Stimulated activated CD8-positive, alpha-beta memory T cell treated with anti-CD3 and anti-CD28 coated beads, Interleukin-7, amount 100 ng/mL, for 1 hour (primary cell): ENCODE measurements at places on chromosomes 1 and 21.

DNA sequence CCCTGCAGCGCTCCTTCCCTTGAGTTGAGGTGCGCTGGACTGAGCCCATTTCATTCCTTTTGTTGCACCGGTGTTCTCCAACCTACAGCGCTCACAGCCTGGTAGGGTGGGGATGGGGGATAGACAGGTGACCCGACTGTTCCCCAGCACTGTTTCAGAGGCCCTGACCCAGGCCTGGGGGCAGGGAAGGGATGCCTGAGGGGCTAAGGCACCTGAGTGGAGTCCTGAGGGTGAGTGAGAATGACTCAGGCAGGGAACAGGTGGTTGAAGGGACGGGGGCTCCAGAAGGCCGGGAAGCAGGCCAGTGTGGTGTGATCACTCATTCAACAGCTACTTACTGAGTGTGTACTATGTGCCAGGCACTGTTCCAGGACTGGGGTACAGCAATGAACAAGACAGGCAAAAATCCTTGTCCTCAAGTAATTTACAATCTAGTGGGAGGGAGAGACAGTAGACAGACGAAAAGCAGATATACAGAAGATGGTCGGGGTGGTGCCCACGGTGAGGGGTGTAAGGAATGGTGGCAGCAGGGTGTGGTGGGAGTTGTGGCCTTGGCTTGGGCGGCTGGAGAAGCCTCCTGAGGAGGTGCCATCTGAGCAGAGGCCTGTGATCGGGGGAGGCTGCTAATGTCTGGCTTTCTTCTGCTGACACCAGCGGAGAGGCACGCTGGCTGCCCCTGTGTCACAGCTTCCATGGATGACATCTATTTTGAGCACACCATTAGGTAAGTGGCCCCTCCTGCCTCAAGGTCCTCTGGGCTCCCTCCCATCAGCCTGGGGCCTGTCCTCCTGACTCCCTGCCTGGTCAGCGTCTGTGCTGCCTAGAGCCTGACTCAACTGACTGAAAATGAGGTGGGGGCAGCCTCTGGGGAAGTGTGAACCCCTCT is 37.4 kb downstream of the ACOT11 start:
- no peak for DNase-seq

GRCh38 chr1:234676103-234676594 is 66.2 kb upstream of the IRF2BP2 start:
- peak; percentile 14 for DNase-seq

- no peak for DNase-seq
Observed at GRCh38 chr1:12552951-12553921, 64.8 kb downstream of the DHRS3 start.

- no peak for DNase-seq
Observed at GRCh38 chr1:79040424-79041082, 34.0 kb upstream of the ADGRL4 start.

- DNase-seq: no peak
Observed at GRCh38 chr1:59669752-59670312, 144.9 kb upstream of the HOOK1 start.

GRCh38 chr1:212465311-212465710 is 32.6 kb downstream of the NENF start:
- no peak for DNase-seq

- DNase-seq: no peak
Observed at GRCh38 chr1:204468206-204468605, 26.4 kb downstream of the PIK3C2B start.

DNA sequence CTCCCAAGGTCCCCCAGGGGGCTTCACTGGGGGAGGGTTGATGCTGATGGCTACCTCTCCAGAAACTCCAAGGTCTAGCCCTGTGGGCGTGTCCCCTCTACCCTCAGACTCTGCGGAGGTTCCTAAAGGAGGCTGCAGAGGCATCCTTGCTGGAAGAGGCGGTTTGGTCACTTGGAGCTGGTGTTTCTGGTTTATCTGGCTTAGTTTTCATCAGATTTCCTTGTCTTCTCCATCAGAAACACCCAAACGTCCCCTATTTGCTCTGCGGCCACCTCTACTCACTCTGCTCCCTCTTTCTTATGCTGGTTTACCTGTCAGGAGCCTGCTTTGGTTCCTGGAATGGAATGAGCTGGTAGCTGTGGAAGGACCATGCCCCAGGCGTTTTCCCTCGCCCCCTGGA is 2.5 kb downstream of the PKP1 start:
- DNase-seq: no peak

- no peak for DNase-seq
Observed at GRCh38 chr1:168032029-168032428, 95.2 kb upstream of the MPC2 start.

GRCh38 chr21:35020436-35020835 is 28.7 kb downstream of the RUNX1 start:
- DNase-seq: no peak

GRCh38 chr1:160883581-160884513 is 1.1 kb downstream of the ITLN1 start:
- DNase-seq: no peak

DNA sequence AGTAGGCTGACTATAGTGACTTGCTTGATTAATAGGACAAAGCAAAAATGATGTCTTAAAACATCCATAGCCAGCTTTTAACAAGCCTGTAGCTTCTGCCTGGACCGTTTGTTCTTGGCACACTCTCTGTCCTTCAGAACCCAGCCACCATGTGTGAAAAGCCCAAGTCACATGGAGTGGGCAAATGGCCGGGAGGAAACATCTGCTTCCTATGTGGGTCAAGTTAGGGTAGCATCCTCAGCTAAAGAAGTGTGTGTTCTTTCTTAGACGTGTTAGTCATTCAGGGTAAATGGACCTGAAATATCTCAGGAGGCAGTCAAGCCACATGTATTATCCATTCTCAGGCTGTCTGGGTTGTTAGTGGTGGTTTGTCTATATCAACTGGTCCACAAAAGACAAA is 23.4 kb downstream of the RD3 start:
- no peak for DNase-seq

DNA sequence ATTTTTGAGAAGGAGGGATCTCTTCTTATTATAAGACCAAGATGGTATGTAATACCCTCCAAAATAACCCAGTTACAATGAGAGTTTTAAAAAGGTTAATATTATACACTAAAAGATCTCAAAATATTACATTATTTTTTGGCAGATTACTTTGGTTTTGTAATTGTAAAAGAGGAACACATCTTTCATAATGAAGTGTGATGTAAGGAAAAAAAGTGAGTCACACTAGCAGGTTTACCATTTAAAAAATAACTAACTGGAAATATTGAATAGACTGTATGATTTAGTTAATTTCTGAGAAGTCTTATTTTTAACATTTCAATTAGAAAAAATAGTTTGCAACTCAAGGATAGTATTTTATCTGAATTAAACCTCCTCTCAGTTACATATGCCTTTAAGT is 1.1 kb downstream of the F5 start:
- DNase-seq: no peak

DNA sequence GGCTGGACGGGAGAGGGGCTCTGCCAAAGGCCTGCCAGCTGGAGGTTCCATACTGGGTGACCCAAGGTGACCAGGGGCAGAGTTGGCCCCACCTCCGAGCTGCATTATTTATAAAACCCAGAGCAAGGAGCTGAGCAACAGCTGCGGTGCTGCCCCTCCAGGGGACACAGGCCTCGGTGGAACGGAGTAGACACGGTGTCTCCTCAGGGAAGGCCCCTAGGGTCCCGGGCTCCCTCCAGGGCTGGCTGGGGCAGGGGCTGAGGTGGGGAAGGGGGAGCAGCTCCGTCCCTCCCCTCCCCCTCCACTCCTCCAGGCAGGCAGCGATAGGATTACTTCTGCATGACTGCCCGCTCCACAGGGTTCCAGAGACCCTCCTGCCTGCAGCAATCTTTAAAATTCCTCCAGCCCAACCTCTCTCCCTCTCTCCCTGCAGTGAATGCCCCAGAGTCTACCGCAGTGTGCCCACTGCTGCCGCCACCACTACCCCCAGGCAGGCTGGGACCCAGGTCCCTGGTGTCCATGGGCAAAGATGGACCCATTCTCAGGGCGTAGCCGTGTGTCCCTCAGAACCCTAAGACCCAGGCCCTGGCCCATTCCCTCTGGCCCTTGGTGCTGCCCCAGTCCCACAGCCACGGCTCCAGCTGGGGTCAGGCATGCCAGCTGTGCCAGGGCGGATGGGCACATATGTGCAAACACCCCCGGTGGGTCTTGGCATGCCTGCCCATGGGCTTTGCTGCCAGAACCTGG is 10.8 kb downstream of the AHDC1 start:
- no peak for DNase-seq

DNA sequence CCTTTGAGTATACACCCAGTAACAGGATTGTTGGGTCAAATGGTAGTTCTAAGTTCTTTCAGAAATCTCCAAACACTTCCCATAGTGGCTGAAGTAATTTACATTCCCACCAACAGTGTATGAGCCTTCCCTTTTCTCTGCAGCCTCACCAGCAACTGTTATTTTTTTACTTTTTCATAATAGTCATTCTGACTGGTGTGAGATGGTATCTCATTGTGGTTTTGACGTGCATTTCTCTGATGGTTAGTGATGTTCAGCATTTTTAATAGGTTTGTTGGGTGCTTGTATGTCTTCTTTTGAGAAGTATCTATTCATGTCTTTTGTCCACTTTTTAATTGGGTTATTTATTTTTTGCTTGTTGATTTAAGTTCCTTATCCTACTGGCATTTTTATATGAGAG is 26.4 kb upstream of the LAMC1 start:
- DNase-seq: no peak

DNA sequence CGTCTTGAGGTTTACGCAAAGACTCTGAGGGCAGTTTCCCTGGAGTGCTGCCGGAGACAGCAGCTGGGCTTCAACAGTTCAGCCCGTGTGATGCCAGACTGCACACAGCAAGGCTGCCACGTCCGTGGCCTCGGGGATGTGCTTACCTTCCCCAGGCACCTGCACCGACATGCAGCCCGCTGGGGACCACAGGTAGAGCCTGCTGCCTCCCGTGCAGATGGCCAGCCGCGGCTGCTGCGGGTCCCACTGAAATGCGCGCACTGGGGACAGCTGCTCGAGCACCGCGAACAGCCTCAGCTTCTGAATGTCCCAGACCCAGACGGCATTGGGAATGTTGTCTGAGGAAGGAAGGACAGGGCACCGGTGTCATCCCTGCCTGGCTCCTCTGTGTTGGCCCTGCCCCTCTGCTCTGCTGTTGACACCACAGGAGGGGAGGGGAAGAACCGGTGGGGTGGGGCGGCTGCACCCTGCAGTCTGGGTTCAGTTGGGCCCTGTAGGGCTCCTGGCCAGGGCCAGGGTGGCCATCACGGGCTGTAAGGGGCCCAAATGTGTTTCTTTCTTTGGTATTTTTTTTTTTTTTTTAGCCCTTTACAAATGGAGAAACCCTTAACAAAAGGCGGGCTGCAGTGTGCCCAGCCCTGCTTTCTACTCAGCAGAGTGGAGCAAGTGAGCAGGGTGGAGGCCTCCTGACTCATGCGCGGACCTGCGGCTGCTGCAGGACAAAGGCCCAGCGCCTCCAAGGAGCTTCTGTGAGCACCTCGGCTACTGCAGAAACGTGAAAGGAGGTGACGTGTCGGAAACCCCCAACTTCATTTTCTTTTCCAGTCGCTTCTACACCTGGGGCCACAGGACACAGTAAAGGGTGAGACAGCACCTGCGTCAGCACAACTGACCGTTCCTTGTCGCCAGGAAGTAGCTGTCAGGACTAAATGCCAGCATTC is 6.8 kb downstream of the TPRG1L start:
- no peak for DNase-seq

DNA sequence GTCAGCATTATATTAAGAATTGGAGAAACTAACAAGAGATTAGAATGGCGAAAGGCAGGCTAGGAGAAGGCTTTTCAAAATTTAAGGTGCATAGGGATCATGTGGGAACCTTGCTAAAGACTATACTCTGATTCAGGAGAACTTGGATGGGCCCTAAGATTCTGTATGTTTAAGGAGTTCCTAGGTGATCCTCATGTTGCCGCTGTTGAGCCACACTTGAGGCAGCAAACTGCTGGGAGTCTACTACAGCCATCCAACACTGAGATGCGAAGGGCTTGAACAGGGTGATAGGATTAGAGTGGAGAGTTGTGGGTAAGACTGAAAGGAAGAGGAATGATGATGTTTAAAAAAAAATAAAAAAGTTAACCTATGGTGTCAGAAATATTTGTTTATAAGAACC is 1013.2 kb downstream of the MRPL39 start:
- DNase-seq: no peak

DNA sequence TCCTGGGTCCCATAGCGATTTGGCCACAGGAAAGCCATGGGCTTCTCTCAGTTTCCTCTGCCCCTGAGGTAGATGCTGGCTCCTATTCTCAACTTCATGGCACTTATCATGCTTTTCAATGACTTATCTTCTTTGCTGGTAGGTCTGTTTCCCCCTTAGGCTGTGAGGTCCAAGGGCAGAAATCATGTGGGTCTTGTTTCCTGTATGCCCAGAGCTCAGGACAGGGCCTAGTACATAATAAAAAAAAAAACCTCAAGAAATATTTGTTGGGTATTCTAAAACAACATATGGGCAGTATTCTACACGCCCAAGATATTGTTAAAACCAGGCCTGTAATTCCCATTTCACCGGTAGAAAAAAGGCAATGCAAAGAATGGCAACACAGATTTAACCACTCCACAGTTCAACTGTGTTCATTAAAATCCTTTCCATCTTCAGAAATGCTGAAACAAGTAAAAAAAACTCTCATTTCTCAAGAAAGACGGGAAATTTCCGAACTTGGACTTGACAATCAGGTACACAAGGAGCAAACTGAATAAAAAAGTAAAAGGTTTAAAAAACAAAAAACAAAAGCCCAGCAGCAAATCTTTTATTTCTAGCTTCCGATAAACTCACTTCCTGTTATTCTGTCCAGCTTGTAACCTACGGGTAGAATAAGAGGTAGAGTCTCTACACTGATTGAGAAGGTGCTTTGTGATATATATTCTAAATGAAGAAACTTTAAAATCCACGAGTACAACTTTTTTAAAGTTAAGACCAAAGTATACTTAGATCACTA is 6.3 kb upstream of the TDRD10 start:
- DNase-seq: no peak

GRCh38 chr1:238196516-238196915 is 305.8 kb upstream of the ZP4 start:
- DNase-seq: no peak

- no peak for DNase-seq
Observed at GRCh38 chr1:161728376-161729226, 7.3 kb downstream of the FCRLB start.

GRCh38 chr1:1397839-1398523 is 1.2 kb downstream of the CCNL2 start:
- DNase-seq: no peak

DNA sequence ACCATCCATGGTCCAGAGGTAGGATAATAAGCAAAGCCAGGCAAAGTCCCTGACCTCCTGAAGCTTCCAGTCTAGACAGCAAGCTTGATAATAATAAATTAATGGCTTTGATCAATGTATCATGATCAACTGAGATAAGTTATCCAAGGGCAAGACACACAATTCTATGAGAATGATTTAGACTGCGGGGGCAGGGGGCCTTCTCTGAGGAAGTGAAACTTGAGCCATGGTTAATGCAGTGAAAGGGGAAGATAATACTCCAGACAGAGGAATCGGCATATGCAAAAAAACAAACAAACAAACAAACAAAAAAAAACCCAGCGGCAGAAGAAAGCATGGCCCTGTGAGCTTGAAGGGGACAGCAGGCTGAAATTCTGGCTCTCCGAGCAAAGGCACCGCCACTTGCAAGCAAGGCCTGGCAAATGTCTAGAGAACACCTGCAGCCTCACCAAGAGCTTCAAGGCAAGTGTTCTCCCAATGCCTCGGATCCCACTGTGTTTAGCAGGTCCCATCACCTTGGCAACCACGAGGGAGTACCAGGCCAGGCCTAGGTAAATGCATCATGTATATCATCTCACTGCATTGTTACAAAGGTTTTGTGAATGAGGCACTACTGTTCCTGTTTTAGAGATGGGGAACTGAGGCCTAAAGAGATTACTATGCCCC is 24.9 kb downstream of the CSMD2 start:
- DNase-seq: no peak

GRCh38 chr1:12472798-12473551 is 145.0 kb downstream of the DHRS3 start:
- peak; percentile 44 for DNase-seq
